ENCODE measurements at places on chromosomes 7 and 10.

GRCh38 chr7:117320523-117320922 lies 2.3 kb downstream of the WNT2 start:
- no peak for DNase-seq

GRCh38 chr7:117184367-117184766 lies 138.5 kb downstream of the WNT2 start:
- DNase-seq, result no peak

GRCh38 chr7:144528536-144529045 lies 125.1 kb upstream of the NOBOX start:
- no peak for DNase-seq

DNA sequence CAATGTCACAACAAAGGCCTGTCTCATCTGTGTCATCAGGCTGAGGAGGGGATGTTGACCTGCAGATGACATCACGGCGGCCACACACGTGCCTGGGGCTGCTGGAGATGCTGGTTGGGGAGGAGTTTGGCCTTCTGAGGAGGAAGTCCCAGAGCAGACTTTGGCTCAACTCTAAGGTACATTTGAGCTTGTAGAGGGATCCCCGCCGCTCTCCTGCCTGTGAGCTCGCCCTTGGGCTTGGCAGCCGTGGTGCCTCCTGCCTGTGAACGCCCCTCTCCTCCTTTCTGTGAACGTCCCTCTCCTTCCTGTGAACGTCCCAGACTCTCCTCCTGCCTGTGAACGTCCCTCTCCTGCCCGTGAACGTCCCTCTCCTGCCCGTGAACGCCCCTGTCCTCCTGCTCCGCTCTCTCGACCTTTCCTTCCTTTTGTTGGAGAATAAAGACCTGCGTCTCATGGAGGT lies 176.4 kb downstream of the DNAJB6 start:
- DNase-seq, result no peak

DNA sequence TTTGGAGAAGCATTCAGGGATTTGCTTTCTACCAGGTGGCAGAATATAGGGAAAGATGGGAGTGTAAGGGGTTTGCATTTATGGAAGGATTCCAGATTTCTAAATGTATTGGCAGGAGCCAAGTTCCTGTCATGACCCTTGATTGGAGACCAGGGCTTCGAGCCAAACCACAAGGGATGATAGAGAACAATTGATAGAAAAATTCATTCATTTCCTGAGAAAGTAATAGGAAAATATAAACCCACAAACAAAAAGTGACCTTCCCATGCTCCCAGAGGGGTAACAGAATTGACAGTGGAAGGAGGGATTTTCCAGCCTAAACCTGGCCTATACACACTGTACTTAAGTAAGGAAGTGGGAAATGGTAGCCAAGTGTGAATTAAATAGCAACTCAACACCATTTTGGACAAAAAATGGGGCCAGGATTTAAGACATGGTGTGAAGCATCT lies 22.4 kb upstream of the IFIT2 start:
- DNase-seq, result no peak

- DNase-seq, result no peak
These were observed 20.5 kb upstream of the AOC1 start for GRCh38 chr7:150831851-150832250.

DNA sequence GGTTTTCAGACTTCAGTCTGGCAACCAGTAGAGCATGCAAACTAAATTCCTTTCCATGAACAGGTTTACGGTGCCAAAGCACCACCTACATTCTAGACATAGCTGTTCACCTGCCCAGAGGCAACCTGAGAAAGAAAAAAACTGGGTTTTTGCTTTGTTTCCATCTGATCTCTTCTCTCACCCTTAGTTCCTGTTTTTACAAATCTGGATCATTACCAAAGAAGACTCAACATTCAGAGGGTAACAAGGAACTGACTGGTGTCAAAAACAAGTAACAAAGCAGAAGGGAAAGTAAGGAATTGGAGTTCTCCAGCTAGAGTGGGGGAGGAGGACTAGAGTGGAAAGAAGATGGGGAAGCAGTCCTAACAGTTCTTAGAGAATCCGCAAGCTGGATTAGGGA lies 36.4 kb downstream of the CPVL start:
- DNase-seq, result no peak

DNA sequence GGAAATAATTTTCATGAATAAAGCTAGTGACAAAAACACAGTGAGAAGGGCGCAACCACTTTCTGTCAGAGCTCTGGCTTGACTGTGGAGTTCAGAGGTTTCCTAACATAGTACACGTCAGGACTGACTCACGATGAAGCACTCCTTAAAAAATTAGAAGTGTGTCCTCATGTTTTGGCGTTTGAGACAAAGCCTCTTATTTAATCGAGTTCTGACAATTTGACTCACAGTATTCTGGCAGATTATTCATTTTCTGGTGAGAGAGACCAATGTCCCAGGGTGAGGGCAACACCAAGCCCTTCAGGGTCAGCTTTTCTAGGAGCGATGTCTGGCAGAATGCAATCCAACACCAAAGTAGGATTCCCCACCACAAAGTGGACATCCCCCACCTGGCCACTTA lies 108.7 kb downstream of the DIP2C start:
- no peak for DNase-seq

GRCh38 chr7:102289057-102289456 lies 2.4 kb downstream of the SH2B2 start:
- DNase-seq, result no peak

Data from NCI-H2081 treated with DMSO at 0.1 percent for 48 hours (cell line).